CMK (cell line): ENCODE measurements at places on chromosomes 16 and 17.
A peak's percentile ranks its signal among the peaks of the same experiment; 100 is the strongest.

GRCh38 chr17:43015579-43015978 is 6.6 kb downstream of the VAT1 start:
- no peak for DNase-seq

DNA sequence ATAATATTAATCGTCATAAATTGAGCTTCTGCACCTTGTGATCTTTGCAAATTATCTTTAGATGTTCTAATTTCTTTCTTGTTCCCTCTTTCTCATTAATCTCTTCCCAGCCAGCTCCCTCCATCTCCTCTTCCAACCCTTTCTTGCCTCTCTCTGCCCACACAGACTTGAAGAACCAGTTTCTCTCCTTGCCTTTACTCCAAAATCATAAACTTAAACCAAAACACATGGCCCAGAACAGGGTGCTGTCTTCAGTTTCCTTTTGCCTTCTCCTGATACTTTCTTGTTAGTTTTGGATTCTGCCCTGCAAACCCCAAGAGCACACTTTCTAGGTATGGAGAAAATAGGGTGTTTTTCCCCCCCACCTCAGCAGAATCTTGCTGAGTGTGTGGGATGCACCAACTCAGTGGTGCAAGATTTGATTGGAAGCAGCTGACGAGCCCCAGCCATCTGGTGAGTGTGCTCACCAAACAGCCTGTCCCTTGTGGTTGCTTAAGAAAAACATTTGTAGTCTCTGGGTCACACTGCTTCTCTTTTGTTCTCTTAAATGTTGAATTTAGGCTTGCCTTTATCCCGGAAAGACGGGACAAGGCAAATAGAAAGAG is 175.8 kb upstream of the MAF start:
- no peak for DNase-seq

DNA sequence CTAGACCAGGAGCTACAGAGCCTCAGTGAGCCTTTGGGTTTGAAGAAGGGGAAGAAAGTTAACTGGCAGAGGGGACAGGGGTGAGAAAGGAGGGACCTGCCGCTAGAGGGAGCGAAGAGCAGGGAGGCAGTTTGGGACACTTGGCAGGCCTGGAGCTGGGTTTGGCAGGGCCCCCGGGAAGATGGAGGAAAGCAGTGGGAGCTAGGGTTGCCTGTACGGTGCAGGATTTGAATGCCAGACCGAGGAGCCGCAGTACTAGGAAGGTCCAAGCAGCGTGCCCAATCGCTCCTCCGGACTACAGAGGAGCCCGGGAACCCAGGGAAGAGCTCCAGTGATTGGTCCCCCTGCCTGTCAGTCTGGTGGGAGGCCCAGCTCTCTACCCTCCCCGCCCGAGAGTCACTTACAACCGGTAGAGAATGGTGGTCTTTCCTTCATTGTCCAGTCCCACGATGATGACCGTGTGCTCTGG is 1.3 kb downstream of the ARL5C start:
- no peak for DNase-seq

GRCh38 chr16:85331688-85332087 is 219.4 kb upstream of the CIBAR2 start:
- no peak for DNase-seq

DNA sequence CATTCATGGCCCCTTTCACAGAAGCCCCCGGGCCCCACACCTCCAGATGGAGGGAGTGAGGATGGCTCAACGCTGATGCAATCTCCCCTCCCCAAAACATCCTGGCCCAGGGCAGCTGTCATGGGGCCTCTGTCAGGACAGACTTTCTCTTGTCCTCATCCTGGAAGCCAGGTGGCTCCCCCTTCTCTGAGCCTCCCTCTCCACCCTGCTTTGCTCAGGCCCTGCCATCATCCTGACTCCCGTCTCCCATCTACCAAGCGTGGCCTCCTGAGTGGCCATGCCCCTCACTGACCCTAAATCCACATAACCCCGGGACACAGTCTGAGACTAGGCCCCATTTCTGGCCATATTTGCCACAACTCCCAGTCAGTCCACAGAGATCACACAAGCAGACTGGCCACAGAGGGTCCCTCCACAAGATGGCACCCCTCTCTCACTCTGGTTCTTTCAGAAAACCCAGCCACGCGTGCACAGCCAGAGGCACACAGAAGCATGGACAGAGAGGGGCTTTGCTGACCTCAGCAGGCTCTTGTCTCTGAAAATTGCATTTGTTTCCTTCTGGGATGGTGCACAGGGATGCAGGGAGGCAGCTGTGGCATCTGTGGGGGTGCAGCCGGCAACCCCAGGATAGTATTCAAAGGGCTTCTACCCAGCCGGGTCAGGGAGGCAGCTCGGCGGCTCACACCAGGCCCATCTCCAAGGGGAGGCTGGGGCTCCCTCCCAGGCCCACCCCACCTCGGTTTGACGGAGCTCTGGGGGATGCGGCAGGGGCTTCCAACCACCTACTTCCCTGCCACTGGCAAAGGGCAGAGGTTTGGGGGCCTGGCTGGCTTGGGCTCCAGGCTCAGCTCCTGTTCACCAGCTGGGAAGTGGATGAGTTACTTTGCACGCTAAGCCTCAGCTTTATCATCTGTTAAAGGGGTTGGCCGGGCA is 16.9 kb downstream of the DOC2B start:
- peak; percentile 8 for DNase-seq

DNA sequence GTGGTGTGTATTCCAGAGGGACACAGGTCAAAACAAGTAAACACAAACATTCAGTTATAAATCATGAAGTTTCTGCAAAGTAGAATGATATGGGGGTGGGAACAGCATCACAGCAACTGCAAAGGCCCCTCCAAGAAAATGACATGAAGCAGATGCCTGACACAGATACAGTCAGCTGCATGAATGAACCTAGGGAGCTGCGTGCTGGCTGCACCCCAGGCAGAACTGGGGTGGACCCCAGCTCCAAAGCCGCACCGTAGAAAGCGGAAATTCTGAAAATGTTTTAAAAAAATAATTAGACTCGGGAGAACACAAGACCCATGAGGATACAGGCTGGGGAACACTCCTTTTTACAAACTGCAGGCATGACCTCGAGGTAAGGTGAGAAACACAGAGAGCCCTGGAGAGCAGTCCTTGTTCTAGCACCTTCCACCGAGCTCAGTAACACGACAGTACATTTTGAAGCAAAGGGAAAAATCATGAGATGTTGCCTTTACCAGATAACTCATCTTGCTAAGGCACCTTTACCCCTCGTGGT is 323.8 kb downstream of the SOX9 start:
- DNase-seq = no peak

DNA sequence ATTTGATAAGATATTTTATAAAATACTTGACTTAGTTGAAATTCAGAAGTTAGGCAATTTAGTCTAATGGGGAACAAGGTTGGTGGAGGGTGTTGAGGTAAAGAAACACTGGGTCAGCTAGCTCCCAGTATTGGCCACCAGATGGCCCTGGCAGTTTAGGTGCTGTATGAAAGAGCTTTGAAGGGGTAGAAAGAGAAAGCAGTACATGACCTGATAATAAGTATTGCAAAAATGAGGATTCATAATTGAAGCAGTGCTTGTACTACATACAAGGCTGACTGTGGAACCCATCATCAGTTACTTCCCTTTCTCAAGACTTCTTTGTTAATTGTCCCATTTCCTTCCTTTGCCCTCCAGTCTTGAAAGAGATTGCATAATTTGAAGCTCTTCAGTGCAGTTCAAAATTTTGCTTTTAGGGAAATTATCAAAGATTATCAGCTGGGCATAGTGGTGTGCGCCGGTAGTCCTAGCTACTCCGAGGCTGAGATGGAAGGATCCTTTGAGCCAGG is 29.4 kb downstream of the TANC2 start:
- peak; percentile 41 for DNase-seq

GRCh38 chr17:77423589-77424451 is 283.1 kb downstream of the SEC14L1 start:
- no peak for DNase-seq

DNA sequence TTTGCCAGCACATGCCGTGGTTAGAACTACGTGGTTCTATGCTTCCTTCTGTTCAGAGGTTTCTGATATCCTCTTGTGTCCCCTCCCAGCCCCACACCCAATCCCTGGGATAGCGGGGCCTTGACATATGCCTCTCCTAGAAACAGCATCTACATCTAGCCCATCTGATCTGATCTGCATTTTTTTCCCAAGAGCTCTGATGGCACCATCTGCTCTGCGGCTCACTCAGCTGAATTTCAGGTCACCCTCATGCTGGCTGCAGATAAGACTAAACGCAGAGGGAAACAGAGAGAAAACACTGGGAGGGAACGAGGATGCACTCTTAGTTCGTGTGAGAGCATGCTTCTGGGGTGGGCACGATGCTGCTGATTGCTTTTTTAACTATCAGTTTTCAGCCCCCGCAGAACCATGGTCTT is 10.7 kb downstream of the WIPI1 start:
- peak; percentile 59 for DNase-seq

DNA sequence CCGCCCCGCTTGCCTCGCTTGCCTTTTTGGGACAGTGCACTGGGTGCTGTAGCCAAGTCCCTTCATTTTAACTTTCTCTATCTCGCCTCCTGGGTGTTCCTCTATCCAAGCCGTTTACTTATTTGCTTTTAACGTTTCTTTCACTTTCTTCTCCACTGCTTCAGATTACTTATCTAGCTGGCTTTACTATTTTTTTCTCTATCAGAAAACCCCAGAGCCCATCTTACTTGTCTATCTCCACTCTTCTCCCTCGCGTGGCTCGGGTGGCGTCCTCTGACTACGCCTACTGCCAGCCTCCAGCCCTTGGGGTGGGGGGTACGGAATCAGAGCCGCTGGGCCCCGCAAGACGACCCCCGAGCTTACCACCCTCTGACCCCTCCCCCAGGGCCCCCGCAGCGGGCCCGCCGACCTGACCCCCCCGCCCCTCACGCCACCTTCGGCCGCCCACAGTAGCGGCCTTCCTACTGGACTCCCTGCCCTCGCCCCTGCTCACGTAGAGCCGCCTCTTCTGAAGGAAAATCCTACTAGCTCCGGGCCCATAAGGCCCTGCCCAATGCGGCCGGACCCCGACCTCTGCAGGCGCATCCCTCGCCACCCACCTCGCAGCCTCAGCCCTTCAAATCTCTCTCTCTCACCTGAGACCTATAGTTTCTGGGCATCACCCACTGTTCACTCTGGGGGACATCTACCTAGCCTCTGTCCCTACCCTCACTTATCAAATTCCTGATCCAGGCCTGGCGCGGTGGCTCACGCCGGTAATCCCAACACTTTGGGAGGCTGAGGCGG is 1.0 kb upstream of the SLC12A4 start:
- no peak for DNase-seq

DNA sequence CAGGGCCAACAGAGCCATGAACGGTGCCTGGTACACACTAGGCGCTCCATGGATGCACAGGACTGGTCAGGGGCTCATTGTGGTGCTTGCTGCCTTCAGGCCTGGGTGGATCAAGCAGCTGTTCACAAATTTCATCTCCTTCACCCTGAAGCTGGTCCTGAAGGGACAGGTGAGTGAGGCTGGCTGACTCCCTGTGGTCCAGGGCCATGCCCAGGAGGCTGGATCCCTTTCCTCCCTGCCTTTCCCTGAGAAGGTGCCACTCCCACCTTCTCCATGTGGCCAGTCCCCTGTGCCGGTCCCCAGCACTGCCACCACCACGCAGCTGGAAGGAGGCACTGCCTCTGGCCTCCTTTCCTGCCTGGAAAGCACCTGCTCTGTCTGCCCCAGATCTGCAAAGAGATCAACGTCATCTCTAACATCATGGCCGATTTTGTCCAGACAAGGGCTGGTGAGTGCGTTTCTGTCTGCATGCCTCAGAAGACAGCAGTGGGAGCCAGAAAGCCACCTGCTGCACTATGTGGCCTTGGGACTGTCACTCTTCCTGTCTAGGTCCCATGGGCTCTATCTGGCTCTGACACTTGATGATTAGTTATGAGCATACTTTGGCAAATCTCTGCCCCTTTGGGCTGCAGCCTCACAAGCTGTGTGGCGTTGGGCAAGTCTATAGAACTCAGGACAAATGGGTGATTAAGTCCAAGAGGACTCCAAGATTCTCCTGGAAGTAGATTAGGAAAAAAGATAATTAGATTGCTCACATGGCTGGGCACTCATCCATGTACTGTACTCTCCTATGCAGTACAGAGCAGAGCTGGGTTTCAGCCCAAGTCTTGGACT is 9.4 kb downstream of the CETP start:
- DNase-seq = no peak

DNA sequence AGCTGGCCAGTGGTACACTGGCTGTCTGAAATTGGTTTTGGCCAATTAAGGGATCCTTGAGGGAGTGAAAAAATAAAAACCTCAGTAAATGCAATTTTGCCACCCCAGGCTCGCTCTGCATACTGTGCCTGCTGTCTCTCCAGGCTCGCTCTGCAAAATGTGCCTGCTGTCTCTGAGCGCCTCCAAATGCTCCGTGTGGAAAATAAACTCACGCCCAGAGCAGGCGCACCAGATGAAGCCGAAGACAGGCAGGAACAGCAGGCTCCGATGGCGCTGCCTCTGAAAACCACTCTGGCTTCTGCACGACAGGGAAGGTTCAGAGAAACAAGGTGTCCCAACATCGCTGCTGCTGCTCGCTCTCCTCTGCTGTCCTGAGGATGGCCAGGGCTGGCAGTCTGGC is 29.1 kb downstream of the SNN start:
- DNase-seq = no peak

DNA sequence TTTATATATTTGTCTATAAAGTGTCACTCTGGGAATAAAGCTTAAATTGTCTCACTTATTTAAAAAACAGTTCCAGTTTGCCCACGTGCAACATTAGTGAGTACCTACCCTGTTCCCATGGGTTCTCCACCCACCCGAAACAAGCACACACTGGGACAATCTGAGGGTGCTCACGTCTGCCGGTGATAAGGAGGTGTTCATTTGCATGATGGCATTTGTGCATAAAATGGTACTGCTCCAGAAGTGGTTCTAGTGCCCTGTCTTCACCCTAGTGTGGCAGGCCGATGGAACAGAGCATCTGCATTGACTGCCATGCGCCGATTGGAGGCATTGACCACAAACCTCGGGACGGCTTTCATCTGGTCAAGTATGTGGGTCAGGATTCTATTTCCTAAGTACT is 35.6 kb upstream of the ENDOV start:
- no peak for DNase-seq

DNA sequence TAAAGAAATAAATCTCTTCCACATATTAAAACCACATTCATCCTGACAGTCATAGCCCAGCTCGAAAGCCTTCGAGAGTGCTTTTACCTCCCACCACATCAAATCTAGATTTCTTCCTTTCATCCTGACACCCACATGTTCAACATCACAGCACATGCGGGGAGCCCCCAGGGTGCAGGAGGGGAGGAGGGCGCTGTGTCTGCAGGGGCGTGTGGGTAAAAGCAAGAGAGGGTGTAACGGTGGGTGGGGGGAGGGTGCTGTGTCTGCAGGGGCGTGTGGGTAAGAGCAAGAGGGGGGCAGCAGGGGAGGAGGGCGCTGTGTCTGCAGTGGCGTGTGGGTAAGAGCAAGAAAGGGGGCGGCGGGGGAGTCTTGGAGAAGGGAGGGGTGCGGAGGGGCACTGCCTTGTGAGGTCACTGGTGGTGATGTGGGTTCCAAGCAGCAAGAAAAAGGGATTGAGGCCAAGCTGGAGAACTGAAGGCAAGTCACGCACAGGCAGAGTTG is 34.7 kb downstream of the ADCY9 start:
- DNase-seq = no peak
